ENCODE measurements at places on chromosomes 2 and 18.

DNA sequence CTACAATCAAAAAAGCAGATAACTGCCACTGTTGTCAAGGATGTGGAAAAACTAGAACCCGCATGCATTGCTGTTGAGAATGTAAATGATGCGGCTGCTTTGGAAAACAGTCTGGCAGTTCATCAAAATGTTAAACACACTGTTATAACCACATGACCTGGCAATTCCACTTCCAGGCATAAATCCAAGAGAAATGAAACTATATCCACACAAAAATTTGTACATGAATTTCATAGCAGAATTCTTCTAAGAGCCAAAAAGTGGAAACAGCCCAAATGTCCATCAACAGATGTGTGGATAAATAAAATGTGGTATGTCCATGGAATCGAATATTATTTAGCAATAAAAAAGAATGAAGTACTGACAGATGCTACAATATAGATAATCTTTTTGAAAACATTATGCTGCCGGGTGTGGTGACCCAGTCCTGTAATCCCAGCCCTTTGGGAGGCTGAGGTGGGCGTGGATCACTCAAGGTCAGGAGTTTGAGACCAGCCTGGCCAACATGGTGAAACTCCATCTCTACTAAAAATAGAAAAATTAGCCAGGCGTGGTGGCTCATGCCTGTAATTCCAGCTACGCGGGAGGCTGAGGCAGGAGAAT, 32.0 kb downstream of the ERCC3 start:
- DNase-seq, result peak; percentile 3

DNA sequence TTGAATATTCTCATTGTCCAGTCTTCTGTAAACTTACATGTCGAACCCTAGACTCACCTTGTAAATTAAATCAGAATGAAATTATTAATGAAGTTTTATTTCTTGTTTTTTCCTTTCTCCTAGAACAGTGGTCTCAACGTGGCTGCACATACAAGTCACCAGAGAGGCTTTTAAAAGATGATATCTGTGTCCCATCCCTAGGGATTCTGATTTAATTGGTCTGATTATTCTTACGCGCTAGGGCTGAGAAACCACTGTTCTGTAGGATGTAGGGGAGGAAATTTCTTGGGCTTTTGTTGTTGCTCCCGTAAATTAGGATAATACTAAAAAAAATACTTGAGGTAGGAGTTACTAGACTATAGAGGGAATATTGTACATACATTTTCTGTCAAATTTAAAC, 32.1 kb downstream of the PPM1B start:
- DNase-seq, result no peak

DNA sequence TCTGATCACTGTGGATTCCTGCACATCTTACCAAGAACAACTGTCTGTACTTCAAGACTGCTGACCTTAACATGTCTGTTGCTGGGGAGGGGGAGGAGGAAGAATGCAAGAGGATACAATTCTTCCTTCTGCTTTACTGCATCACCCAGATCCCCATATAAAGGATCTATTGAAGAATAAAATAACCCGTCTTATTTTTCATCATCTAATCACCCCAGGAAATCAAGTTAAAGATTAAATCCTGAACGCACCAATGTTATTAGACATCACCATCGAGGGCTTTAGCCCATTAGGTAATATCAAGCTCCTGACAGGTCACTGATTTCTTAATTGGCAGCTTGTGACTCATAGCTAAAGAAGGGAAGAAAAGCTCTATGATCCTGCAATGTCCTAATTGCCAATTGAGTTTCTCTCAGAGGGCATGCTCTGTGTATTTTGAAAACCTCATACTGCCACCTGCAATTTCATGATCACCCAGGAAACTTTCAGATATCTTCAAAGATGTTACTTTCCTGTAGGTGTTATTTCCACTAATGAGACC, 75.4 kb upstream of the KCNE4 start:
- DNase-seq, result no peak

DNA sequence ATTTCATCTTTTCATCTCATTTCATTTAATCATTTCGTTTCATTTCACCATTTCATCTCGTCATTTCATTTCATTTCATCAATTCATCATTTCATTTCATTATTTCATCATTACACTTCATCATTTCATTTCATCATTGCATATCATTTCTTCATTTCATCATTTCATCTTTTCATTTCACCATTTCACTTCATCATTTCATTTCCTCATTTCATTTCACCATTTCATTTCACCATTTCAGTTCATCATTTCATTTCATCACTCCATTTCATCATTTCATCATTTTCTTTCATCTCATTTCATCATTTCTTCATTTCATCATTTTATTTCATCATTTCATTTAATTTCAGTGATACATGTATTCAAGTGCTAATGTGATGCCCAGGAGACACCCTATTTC, 127.1 kb downstream of the ANKRD30BL start:
- DNase-seq, result no peak
